ENCODE measurements at places on chromosomes 1 and 21. TPM values are rescaled to one million over a fixed set of nuclear protein-coding genes. Genes with fewer than 3 reads are reported as not detected.

Gene OR2L8
- not detected for total RNA-seq

Gene CHD1L
- 30.8 TPM for total RNA-seq

Gene FBXO2
- 0.99 TPM for total RNA-seq

Gene TBX15
- total RNA-seq: 33.9 TPM

Gene TMEM167B
- total RNA-seq: 31.9 TPM

Gene SPRR3
- 0.69 TPM for total RNA-seq

Gene TMEM50B
- total RNA-seq: 31.6 TPM

DNA sequence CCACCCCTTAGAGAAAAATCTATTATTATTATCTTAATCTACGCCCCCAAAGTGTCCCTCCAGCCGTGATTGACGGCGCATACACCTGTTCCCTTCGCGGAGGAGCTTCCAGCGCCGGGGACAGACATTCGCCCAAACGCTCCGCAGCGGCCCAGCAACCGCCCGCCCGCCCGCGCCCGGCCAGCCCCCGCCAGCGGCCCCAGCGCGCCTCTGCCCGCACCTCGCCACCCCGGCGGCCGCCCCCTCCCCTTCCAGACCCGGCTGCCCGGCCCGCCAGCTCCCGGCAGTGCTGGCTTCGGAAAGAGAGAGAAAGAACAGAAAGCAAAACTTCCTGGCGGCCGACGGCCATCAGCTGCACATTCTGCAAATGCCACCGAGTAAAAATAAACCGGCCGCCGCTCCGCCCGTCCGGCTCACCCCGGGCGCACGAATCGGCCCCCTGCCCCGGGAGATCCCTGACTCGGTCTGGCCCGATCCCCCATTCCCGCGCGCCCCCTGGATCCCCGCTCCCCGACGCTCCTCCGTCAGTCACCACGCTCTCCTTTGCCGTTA, 1.6 kb downstream of the CASZ1 start:
- no peak for DNase-seq

DNA sequence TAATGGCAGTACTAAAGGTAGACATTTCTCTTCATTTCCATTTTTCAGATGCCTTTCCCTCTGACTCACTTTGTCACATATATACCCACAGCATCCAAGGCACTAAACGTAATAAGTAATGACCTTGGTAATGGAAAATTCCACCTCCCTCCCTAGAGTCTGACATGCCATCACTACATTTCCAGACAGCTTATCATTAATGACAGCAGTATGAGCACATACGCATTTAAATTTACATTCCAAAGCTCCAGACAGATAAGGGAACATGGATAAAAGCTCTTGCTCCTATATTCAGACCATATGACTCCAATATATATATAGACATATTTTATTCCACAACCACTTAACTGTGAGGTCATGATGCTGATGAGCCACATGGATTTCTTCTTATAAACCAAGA, 191.7 kb upstream of the GORAB start:
- DNase-seq: peak; percentile 5

DNA sequence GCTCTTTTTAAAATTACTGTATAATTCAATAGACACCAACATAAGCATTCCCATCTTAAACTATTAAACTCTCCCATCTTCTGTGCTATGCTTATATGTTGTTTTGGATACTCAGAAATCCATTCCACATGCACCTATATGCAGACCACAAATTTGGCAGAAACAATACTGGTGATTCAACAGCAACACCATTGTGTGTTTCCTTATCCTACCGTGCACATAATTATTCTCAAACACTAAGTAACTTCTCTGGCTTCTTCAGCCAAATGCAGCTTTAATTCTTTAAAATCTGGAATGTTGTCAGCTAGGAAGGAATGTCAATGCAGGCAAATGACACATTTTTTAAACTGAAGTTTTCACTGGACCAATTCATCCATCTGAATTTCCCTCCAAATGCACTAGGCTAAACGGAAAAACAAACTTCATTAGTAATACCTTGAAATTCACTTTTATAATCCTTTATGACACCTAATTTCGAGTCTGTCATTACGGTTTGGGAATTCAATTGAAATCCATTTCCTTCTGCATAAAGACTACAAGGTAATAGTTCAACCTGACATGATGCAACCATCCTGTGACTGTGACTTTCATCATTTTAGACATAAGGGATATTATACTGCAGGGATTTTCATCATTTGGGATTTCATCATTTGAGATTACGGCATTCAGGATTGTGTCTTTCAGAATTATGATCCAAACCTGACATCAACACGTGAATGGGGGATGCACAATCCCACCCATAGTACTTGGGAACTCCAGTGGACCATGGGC, 308.5 kb downstream of the LTN1 start:
- peak; percentile 23 for DNase-seq

- peak; percentile 5 for DNase-seq
These were observed 71.4 kb downstream of the USP1 start for GRCh38 chr1:62508187-62508758.

GRCh38 chr1:22031214-22031962, 21.1 kb upstream of the CDC42 start:
- no peak for DNase-seq

- no peak for DNase-seq
These were observed 17.9 kb downstream of the ETV3L start for GRCh38 chr1:157081707-157082106.

- DNase-seq: peak; percentile 22
These were observed 21.9 kb downstream of the RD3 start for GRCh38 chr1:211469938-211470529.

GRCh38 chr1:71766748-71767147, 515.6 kb downstream of the NEGR1 start:
- no peak for DNase-seq

GRCh38 chr1:61221642-61222041, 139.3 kb downstream of the NFIA start:
- peak; percentile 17 for DNase-seq

Measured in skin of body (tissue), 3 donors.